ENCODE measurements at places on chromosomes 7 and 10. TPM values are rescaled to one million over a fixed set of nuclear protein-coding genes. Genes with fewer than 3 reads are reported as not detected.

The CXCL12 gene
- 49.2 TPM for polyA plus RNA-seq

The RNF133 gene
- polyA plus RNA-seq, result 0.06 TPM

DNA sequence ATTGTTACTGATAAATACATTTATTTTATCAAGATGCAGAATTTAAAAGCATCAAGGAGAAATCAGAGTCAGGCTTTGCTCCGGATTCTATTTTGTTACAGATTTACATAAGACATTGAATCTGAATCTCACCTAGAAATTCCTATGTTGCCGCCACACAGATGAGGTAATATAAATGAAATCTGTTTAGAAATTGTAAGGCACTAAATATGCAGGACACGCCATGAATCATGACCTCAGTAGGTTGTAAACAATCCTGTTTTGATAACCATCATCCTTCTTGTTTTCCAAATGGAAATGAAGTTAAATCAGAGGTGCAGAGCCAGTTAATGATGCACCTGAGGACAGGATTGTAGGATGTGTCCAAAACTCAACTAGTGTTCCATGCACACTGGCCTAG, 778.0 kb downstream of the MAGI2 start:
- no peak for DNase-seq

GRCh38 chr7:680411-681127, 45.9 kb upstream of the DNAAF5 start:
- no peak for DNase-seq

DNA sequence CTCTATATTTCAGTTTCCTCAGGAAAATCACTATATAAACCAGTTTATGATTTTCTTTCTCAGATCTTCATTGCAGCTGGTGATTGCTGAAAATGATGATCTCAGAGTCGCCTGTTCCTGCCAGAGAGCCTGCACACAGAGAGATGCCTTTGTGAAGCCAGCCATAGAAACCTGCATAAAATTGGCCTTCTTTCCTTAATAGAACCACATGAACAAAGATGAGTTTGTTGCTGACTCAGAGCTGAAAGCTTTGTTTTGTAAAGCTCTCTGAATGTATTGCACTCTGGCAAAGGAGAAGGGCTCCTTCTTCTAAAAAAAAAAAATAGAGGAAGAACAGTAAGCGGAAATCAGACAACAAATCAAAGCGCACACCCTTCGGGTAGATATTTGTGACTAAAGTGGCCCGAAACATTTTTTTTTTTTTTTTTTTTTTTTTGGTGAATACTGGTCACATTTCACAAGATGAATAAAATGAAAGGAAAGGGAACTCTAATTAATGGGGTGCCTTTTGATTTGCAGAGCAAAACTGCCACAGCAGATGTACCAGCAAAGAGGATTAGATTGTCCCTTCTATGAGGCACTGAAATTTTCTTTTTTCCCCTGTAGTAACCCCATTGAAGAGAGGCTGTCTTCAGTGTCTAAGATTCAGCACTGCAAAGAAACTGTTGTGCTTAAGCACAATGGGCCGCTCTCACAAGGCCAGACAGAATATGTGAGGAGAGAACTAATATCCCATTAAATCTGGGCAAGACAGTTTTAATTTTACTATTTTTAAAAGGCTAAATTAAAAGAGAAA, 75.1 kb upstream of the PTPRZ1 start:
- DNase-seq, result peak; percentile 13

DNA sequence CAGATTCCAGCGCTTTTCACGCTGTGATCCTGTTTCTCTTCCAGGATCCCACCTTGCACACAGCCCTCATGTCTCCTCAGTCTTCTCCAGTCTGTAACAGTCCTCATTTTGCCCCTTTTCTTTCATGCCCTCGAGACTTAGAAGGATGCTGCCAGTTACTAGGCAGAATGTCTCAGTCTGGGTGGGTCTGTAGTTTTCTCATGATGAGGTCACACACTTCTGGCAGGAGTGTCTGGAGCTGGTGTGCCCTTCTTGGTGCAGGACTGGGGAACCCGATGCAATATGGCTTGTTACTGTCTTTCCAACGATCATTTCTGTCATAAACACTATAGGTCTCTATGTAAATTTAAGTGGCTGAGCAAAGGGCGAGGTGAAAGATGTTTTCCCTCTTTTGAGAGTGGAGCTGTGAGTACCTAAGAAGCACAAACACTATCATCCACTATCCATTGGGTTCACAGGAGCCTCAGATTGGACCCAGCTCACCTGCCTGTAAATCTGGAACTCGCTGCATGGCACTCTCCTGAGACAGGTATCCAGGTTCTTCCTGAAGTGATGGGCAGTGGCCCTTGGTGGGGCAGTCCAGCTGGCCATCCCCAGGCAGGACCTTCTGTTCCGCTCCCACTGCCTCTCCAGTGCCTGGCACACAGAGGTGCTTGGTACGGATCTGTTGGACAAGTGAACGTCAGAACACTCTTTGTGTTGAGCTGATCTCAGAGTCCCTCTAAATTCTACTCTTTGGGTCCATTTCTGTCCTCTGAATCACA, 64.3 kb upstream of the ZNF32 start:
- DNase-seq, result no peak

GRCh38 chr10:91614225-91614624, 18.6 kb downstream of the PPP1R3C start:
- no peak for DNase-seq

- DNase-seq, result no peak
Observed at GRCh38 chr10:11594589-11595394, 16.7 kb downstream of the USP6NL start.

- no peak for DNase-seq
Observed at GRCh38 chr10:36232935-36233334, 590.8 kb upstream of the FZD8 start.

Measured in urinary bladder (tissue), 4 donors.